ENCODE measurements at places on chromosomes 1 and 21.

GRCh38 chr1:175116903-175117302 lies 49.3 kb downstream of the TNN start:
- DNase-seq, result no peak

DNA sequence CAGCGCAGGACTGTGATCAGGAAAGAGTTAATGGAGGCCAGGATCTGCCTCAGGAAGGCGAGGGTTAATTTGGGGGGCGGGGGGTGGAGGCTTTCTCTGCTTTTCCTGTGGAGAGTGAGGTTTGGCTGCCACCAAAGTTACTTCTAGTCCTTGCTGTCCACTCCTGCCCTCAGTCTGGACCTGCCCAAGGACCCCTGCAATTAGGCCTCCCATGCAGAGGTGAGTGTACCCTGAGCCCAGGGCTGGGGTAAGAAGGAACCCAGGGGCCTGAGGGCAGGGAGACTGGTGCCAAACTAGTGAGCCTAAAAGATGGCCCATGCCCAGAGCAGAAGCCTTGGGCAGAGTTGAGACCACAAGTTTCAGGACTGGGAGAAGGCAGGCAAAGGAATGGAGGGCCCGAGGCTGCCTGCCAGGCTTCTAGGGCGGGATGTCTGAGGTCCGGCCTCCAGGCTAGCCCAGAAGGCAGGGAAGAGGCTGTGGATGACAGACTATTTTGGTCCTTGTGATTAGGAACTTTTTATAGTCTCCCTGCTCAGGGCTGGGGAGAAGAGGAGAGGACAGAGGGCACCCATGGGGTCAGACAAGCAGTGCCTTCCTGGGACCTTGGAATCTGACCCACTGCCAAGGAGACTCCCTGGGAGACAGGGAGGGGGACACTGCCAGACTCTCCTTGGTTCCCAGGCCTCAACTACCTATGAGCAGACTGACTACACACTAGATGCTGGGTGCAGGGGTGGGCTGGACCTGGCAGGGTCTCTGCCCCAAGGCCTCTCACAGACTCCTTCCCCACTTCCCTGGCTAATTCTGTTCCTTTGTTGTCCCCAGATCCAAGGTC lies at the start of gene FAM110D:
TSS of gene FAM110D (plus strand) at position 172 of the 835 bp plus-strand sequence. CDS start 2,213 bp downstream, outside the sequence.
- no peak for DNase-seq

- no peak for DNase-seq
Observed at GRCh38 chr1:1779691-1780597, 1.7 kb upstream of the NADK start.

- DNase-seq, result no peak
Observed at GRCh38 chr1:30786264-30786991, 28.9 kb upstream of the LAPTM5 start.

DNA sequence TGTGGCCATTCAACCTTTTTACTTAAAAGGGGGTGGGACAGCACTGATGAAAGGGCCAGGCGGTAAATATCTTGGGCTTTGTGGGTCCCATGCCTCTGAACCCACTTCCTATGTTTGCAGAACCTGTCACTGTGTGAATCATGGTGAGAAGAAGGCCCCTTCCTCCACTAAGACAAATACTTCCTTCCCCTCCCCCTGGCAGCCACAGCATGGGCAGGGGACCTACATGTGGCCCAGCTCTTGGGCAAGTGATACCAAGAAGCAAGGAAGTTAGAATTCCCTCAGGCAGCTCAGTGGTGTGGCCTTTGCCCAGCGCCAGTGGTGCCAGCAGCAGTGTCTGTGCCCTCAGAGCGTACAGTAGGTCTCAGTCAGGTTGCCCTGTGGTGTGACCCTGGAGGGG lies 168.6 kb downstream of the TRIM33 start:
- DNase-seq, result no peak

- no peak for DNase-seq
Observed at GRCh38 chr21:36542312-36543101, 62.6 kb upstream of the CLDN14 start.

All from stimulated activated CD4-positive, alpha-beta T cell treated with anti-CD3 and anti-CD28 coated beads, TNF-alpha, amount 100 ng/mL, for 48 hours (primary cell).